Epithelial cell of prostate (primary cell): ENCODE measurements at places on chromosomes 4 and X.

- no peak for DNase-seq
Observed at GRCh38 chrX:107894038-107894437, 68.4 kb downstream of the MID2 start.

DNA sequence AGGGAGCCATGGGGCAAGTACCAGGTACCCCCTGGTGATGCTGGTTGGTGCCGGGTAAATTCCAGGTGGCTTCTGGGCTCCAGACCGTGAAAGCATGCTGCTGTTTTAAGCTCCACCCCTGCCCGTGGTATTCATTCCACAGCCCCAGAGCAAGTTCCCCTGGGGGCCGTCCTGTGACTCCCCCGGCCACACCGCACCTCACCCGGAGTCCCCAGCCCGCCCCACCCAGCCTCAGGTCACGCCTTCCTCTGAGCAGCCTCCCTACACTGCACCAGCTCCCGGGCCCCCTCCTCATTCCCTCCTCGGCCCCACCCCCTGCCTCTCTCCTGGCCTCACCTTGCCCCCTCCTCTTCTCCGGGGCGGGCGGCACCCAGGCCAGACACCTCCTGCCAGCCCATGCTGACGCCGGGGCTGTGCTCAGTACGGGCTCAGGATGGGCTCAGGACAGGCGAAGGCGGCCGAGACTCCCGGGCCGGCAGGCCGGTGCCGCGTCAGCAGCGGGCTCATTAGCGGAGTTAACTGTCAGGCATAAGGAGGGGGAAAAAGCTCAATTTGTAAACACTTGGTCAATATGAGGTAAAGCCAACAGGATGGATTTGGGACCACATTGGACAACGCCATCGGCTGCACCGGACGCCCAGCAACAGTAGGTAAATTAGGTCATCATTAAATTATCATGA is 127.4 kb downstream of the FAM53A start:
- no peak for DNase-seq

DNA sequence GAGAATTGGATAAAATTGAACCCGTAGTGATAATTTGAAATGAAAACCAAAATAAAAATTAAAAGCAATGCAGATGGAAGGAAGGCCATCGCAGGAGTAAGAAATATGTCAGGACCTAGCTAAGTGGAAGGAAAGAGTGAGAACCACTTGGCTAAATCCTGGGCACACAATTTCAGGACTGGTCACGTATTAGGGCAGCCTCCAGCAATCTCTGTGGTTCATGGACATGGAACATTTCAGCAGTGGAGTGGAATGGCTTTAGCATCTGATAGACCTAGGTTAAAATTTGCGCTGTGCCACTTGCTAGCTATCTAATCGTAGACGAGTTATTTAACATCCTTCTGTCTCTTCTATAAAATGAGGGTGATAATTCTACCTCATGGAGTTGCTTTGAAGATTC is 71.1 kb downstream of the DCK start:
- no peak for DNase-seq

DNA sequence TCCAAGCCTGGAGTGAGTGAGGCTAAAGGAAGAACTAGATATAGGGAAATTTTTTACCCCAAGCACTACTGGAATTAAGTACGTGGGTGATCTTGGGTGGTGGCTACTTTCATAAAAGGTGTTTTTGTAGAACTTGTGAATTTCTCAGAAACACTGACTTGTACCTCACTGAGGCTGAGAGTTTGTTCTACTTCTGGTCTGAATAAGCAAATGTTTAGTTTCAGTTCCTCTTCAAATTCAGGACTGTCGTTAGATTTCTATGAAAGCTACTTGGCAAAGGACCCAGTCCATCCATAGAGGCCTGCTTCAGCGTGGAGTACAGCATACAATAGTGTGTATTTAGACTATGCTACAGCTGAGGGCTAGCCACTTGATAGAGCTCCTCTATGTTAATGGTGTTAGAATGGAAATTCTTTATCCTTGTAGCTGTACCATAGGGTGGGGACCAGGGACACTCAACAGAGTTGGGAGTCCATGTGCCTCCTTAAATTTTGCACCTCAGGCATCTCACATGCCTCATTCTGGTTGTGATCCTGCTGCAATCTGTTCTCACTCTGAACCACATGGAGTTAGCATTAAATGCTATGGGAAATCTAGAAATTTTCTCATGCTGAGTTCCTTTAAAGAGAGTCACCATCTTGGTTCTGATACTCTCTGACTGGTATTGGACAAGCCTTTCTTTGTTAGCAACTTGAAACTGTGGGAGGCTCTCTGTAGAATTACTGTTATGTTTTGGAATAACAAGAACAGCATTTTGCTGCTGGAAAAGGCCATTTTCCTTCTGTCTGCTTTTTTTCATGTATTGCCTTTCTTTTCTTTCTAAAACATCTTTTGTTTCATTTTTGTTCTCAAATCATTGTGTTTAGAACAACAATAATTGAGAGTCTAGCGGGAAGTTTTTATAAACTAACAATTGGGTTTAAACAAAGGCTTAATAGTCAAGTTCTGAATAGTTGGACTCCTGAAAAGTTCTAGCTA is 86.8 kb downstream of the PDGFRA start:
- DNase-seq: no peak

DNA sequence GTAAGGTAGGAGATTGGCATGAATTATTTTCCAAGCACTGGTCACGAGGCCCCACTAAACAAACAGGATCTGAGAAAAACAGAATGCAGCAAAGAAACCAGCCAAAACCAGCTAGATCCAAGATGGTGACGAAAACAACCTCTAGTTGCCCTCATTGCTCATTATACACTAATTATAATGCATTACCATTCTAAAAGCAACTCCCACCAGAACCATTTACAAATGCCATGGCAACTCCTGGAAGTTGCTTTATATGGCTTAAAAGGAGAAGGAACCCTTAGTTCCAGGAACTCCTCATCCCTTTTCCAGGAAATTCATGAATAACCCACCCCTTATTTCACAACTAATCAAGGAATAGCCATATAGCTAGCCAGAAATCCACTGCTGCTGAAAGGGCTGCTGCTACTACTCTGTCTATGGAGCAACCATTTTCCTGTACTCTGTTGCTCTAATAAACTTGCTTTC is 69.3 kb downstream of the ABCB7 start:
- DNase-seq: no peak
